ENCODE measurements at places on chromosomes 4 and X.

GRCh38 chrX:100296183-100296753 lies 113.8 kb downstream of the PCDH19 start:
- no peak for DNase-seq

DNA sequence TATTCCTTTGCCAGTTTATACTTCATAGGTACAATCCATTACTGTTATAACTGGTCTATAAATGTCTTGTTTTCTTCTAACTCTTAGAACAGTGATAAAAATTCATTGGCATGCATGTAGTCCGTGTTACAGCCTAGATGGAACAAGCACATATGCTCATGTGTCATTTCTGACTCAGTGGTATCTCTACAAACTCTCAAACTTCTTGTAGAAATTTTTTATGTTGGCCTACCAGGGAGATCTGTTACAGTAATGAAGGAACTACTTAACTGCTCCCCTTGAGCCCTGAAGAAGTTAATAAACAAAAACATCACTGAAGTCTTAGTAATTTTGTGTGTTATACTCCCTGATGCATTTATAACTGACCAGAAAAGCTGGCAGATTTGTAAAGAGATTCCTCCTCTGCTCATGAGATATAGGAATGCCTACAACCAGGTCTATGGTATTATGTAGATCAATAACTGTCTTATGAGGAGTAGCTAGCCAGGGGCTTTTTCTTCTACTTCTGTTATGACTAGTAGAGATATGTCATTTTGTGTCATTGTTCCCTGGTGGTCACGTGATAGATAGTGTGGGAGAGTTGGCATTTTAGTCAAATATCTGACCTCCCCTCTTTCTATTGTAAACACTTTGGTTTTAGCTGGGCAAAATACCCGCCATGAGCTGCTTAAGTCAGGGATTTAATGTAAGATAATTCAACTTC lies 53.7 kb upstream of the FAAH2 start:
- no peak for DNase-seq

DNA sequence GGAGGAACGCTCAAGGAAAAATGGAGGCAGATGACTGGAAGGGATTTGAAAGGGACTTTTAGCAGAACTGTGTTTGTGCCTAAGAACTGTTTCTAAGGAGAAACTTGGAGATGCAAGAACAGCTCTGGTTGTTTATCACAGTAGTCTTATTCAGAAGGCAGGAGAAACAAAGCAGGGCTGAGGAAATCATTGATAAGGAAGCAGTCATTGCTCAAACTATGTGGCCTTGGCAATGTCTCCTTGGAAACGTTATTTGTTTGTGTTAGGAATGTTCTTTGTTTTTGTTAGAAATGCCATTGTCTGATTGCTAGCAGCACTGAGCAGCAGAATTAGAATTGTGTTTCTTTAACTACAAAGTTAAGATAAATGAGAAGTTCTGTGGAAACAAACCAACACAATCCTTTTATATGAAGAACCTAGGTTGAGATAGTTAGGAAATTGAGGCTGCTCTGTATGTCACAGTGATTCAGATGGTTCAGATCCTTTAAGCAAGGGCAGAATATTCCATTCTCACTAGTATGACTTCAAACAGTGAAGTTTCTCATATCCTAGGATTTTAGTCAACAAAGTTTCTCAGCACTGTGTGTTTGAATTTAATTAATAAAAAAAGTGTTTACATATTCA lies 1191.3 kb upstream of the IGFBP7 start:
- no peak for DNase-seq

- no peak for DNase-seq
These were observed 2.0 kb upstream of the NYX start for GRCh38 chrX:41445171-41445570.

- DNase-seq, result peak; percentile 57
These were observed 4.9 kb downstream of the PRDM8 start for GRCh38 chr4:80202190-80202711.

GRCh38 chrX:93461060-93461459 lies 212.3 kb downstream of the NAP1L3 start:
- no peak for DNase-seq

DNA sequence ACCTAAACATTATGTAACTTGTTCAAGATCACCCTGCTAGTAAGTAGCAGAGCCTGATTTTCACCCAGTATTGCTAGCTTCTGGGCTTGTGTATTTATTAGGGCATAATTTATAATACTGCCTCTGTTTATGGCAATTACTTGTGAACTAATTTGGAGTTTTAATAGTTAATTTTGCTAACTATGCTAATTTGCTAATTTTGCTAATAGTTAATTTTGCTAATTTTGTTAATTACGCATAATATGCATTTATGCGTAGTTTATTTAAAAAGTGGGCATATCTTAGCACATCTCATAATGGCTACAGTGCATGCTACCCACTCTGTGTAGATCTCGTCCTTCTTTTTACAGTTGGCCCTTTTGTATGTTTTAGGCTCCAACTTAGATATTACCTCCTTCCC lies 898.1 kb upstream of the EPHA5 start:
- no peak for DNase-seq

- DNase-seq, result no peak
These were observed 58.7 kb downstream of the METTL14 start for GRCh38 chr4:118743867-118744266.

DNA sequence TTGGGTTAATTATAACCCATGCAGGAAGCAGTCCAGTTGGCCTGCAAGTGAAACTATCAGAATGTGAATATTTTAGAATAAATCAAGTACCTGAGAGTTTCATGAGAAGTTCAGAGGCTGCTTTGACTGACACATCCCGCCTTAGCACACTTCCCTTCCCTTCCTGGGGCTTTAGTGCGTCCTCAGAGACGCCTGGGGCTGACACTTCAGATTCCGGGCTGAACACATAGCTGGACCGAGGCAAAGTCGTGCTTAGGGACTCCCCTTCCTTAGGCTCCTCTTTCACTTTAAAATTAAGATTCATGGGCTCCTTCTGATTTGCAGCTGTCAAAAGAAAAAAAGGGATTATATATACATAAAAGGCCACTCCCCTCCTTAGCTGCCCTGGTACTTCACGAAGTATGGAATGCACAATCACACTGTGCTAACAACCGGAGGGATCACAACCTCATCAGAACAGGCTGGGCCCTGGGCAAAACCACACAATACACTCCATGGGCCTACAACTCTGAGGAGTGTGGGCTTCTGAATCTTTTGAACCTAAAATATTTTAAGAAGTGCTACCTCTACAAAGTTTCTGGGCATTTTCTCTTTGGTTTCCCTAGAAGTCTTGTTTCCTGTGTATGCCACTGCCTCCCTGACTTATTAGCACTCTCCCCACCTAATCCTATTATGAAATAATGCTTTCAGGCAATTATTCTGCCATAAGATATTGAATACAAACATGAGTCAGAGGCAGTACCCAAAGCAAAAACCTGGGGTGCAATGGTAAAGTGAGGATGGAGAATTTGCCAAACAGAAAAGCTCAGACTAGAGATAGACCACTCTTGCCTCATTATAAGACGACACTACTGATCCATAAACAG lies 68.2 kb downstream of the ZNF827 start:
- no peak for DNase-seq

GRCh38 chrX:123964156-123964834 lies 2.8 kb downstream of the STAG2 start:
- DNase-seq, result no peak

Data from stimulated activated CD4-positive, alpha-beta T cell treated with anti-CD3 and anti-CD28 coated beads, Interleukin-12 subunit alpha, Interleukin-12 subunit beta, amount 100 ng/mL, for 24 hours (primary cell).